ENCODE measurements at places on chromosomes 12 and 14.

DNA sequence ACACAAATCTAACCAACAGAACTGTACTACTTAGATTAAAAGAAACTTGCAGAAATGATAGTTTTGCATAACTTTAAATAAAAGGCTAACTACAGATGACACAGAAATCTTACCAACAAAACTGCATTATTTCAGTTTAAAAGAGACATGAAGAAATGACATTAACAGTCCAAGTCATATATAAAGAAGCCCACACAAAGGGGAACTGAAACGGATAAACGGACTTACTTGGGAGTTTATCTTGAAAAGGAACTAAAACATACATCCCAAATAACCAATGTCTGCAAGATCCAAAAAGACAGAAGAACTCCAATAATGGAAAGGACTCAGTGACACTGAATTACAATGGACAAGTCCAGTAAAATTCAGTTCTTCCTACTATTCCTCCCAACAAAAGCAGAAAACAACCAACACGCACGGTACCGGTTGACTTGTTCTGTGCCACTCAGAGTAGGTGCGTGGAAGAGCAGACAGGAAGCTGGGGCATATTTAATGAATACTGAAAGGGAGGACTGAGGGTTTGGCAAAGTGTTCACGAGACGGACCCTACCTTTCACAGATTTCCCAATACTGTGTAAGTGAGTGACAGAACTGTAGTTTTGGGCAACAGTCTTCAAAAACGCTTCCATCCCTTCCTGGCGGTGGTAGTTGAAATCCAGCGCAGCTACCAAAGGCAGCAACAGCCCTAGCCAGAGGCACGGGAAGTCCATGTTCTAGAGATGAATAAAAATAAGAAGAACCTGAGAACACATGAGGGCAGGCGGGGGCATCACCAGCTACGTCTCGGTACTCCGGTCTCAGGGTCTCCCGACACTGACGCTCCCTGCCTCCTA, 627 bp downstream of the CPM start:
- no peak for DNase-seq

DNA sequence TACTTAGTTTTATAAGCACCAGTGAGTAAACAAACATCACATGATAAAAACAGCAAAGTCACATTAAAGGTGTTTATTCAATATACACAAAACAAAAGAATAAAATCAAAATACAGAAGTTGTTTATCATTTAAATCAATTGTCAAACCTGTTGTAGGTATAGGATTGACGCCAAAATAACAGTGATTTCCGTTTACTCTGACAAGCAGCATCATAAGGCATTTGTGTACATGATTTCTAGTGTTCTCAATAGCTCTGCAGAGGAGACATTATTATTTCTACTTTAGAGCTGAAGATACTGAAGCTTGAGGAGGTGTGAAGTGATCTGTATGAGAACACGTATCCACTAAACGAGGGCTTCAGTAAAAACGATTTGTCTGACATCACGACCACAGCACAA, 171.9 kb downstream of the CCDC59 start:
- DNase-seq = no peak

- no peak for DNase-seq
These were observed 7.9 kb downstream of the SETD1B start for GRCh38 chr12:121811434-121812319.

DNA sequence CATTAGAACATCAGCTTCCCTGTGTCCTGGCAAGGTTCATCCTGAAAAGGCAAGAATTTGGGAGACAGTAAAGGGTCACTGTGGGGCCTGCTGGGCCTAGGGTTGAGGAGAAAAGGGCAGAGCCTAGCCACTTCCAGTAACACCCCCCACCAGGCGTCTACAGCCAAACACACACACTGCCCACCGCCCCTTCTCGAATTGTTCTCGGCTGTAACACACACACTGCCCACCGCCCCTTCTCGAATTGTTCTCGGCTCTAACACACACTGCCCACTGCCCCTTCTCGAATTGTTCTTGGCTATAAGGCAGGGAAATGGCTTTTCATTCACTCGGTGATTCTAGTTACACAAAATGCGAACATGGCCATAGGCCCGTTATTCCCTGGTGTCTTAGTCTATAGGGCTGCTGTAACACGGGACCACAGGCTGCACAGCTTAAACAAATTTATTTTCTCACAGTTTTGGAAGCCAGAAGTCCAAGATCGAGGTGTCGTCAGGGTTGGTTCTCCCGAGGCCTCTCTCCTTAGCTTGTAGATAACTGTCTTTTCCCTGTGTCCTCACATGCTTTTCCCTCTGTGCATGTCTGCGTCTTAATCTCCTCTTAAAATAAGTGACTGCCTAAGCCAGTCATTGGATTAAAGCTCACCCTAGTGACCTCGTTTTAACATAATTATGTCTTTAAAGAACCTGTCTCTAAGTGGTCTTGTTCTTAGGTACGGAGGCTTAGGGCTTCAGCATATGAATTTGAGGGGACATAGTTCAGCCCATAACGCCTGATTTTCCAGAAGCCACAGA, 171.0 kb downstream of the ADGRD1 start:
- DNase-seq = no peak

- no peak for DNase-seq
These were observed 7.7 kb downstream of the CLSTN3 start for GRCh38 chr12:7137908-7138307.

GRCh38 chr14:21352587-21352986, 31.2 kb downstream of the SUPT16H start:
- DNase-seq = no peak

GRCh38 chr12:24118668-24119067, 169.2 kb upstream of the SOX5 start:
- no peak for DNase-seq

DNA sequence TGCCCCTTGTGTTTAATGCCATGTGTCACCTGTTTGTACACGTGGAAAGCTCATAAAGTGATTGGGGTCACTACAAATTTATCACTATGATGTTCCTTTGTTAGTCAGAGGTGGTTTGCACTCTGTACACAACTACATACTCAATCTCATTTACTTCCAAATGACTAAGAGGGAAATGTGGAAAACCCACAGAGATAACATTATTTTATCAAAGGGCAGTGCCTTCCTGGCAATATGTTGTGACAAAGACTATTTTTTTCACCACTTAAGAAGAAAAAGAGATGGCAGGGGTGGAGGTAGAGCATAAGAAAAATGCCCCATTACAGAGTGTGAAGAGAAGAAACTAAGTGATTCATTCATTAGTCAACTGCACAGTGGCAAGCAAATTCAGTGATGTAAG, 1064.1 kb upstream of the FLRT2 start:
- DNase-seq = no peak

DNA sequence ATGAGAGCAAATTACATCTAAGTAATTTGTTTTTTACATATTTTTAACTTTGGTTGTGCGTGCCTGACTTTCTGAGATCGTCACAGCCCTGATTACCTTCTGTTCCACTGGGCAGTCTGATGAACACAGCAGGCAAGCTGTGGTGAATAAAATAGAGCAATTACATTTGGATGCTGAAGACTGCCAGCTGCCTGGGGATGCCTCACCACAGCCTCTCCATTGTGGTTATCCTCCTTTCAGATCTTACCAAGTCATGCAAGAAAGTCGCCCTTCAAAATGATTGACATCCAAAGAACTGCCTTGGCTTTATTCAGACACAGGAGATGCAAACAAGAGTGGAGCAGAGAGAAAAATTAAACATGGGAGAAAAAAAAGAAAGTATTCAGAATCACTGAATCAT, 456.6 kb upstream of the TMPO start:
- no peak for DNase-seq

DNA sequence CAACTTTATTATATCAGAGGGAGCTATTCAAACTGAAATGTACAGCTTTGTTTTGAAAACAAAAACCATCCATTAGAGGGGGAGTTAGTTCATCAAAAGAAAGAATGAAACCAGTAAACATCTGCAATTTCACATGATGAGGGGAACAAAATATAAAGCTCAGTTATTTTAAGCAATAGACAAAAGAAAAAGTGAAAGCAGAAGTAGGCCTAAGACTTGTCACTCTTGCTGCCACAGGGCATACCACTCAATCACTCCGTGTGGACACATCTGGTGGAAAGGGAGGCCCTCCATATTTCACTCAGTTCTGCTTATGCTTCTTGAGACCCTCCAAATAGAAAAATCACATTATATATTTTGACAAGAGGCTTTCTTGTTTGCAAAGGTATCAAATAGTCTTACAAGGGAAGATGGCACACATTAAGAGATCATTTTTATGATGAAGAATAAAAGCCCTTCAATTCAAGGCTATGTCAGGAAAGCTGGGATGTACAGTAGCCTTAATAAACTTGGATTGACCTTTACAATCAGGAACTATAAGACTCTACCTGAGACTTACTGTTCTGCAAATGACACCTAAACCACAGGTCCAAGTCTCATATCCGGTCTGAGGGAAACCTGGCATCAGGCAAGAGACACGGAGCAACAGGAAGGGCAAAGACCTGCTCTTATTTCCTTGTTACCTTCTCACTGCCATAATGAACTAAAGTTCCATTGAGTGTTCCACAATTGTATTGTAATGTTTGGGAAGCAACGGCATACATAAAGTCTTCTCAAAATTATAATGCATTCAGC, 222.5 kb upstream of the GRIP1 start:
- DNase-seq = no peak

DNA sequence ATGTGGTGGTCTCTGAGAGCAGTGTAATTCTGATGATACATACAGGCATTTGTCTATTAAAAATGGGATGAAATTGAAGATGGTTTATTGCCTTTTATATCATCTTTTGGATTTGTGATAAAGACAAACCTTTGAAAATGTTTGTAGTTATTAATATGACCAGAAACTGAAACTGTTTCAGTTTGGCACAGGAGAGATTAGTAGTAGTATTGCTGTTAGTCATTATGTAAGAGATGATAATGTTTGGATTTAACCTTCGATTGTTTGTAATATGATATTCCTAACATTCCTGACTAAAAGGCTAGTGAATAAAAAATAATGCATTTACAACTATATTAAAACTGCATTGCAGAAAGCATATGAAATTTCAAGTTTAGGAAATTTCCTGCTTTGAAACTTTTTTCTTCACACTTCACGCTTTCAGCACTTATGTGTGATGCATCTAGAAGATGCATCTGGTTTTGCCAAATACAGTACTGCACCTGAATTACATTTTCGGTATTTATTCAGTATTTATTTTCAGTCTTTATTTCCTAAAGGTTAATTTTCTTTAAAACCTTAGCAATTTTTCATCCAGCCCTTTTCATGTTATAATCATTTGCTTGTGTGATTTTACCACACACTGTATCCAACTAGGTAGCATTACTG, 25.5 kb downstream of the ADIPOR2 start:
- DNase-seq = no peak

DNA sequence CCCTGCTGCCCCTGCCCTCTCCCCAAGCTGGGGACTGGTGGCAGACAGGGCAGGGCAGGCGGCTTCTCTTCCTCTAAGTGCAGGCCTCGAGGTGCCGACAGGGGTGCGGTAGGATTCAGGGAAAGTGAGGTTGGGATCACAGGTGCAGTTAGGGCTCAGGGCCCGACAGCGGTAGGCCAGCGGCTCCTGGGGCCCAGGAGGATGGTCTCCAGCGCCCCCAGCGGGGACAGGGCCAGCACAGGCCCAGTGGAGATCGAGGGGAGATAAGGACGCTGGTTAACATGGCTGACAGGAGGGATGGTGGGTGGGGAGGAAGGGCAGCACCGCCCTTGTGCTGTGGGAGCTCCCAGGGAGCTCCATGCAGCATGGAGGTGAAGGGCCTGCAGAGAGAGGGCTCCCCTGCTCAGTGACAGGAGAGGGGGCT, 935 bp upstream of the CRIP1 start:
- DNase-seq = no peak

GRCh38 chr12:108804271-108804953, 53.0 kb downstream of the SSH1 start:
- DNase-seq = no peak

DNA sequence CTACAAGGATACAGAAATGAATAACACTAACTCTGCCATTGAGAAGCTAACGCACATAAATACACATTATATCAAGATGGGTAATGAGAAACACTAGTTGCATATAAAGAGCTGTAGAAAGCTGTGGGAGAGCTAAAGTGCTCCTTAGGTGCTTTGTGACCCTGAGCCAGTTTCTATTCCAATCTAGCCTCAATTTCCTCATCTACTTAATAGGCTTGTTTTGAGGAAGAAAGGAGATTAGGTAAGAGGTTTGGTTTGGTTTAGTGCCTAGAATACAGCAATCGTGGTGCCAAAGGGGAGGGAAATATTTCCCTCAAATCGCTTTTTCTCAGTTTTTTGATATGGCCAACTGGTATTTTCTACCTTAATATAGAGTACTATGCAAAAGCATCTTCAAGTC, 994 bp downstream of the SRP54 start:
- DNase-seq = no peak

GRCh38 chr14:49187799-49188198, 398.4 kb downstream of the RPS29 start:
- DNase-seq = no peak

- DNase-seq = no peak
These were observed 60.7 kb downstream of the POLR3B start for GRCh38 chr12:106417926-106418910.

GRCh38 chr12:123482876-123483275, 24.9 kb downstream of the SNRNP35 start:
- no peak for DNase-seq
